ENCODE measurements at places on chromosomes 7 and 10.

GRCh38 chr7:96486681-96487080, 164.8 kb upstream of the SLC25A13 start:
- DNase-seq: no peak

DNA sequence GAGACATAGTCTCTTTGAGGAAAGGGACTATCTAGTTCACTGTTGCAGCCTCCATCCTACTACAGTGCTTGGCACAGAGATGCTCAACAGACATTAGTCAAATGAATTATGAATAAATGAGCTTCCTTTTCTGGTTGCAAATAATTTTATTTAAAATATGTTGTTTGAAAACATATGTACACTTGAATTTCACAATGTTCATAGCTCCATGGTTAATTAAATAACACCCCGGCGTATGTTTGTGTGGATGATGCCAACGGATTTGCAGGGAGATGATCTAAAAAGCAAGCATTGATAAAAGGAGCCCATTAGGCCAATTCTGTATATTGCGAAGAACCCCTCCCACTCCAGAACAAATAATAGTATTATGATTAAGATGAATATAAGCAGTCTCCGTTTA, 47.8 kb upstream of the ORC5 start:
- DNase-seq: no peak

DNA sequence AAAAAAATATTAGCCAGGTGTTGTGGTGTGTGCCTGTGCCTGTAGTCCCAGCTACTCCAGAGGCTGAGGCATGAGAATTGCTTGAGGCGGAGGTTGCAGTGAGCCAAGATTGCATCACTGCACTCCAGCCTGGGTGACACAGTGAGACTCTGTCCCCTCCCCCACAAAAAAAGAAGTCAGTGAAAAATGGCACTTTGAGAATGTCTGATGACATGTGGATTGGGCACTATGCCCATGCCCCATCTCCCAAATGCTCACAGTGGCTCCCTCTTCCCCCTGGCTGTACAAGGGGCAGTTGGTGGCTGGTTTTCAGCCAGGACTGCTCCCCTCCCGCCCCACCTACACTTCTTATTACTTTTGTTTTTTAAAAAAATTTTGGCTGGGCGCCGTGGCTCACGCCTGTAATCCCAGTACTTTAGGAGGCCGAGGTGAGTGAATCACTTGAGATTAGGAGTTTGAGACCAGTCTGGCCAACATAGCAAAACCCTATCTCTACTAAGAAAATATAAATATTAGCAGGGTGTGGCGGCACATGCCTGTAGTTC, 26.1 kb downstream of the IL15RA start:
- no peak for DNase-seq

DNA sequence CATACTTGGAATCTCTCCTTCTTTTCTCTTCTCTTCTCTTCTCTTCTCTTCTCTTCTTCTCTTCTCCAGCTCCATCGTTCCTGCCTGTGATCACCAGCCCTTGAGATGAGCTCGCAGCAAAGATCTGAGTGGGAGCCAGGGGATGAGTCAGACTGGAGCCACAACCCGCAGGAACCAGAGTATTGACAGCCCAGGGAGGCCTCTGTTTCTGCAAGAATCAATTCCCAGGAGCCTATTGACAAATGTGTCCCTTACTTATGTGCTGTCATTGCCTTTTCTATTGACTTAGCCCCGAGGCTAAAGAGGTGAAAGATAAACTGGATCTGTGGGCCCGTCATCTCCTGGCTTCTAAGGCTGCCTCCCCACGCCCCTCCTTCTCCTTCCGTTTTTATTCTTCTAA, 13.1 kb upstream of the HABP2 start:
- DNase-seq: no peak

DNA sequence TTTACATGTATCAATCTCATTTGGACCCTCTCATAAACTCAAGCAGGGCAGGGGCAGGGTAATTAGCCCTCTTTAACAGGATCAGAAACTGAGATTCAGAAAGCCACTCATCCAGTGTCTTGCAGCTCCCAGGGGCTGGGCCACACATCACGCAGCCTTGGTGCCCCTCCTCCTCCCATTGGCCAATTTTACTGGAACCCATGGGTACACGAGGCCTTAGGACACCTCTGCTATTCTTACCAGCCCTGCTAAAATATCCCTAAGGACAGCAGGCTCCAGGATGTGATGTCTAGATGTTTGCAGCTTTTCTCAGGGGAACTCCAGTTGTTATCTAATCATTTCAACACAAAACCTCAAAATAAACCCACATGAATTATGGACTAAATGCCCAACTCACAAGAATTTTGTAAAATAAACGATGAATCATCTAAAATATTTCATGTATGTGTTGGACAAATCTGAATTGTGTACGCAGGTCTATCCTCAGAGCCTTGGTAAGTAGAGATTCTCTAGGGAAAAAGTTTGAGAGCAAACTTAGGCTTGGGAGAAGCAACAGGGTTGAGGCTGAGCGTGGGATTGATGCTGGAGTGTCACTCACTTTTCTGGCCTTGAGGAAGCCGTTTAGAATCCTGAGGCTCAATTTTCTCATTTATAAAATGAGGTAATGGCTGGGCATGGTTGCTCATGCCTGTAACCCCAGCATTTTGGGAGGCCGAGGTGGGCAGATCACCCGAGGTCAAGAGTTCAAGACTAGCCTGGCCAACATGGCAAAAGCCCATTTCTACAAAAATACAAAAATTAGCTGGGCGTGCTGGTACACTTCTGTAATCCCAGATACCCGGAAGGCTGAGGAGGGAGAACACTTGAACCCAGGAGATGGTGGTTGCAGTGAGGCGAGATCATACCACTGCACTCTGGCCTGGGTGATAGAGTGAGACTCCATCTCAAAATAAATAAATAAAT, 69.7 kb upstream of the TNS3 start:
- no peak for DNase-seq

GRCh38 chr7:107973861-107974260, 29.1 kb downstream of the LAMB1 start:
- no peak for DNase-seq

GRCh38 chr10:132973903-132974241, 31.5 kb upstream of the CFAP46 start:
- no peak for DNase-seq

DNA sequence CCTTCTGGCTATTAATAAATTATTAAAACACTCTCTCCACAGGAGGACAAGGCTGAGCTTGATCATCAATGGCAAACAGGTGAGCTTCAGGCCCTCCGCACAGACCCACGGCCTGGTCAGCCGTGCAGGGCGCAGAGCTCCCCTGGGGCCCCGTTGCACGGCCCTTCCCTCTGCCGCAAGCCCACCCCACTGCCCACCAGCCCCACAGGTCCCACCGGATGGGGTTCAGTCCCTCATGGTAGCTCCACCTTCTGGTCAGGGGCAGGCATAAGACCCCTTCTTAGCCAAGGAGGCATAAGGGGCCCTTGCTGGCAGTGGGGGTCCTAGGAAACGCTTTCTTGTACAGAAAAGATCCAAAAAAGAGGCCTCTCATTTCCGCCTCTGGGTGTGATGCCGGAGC, 84.6 kb downstream of the MAD1L1 start:
- DNase-seq: no peak

DNA sequence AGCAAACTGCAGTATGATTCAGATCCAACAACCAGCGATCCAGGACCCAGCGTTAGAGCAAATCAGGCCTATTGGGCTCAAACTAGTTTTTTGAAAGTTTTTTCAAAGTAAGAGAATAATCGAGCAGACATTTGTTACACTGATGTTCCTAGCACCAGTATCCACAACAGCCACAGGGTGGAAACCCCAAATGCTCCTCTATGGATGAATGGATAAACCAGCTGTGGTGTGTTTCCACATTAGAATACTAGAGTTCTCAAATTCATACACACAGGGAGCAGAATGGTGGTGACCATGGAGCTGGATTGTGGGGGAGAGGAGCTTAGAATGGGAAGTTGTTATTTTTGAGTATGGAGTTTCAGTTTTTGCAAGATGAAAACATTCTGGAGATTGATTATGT, 60.7 kb downstream of the PDIA4 start:
- no peak for DNase-seq

GRCh38 chr10:132448248-132448731, 51.3 kb downstream of the PWWP2B start:
- DNase-seq: peak; percentile 30

- DNase-seq: no peak
These were observed 177.1 kb upstream of the PPP1R3A start for GRCh38 chr7:114095885-114096284.

GRCh38 chr10:30931094-30931493, 100.6 kb downstream of the ZNF438 start:
- DNase-seq: no peak

Data from stimulated activated CD8-positive, alpha-beta memory T cell treated with anti-CD3 and anti-CD28 coated beads, Interleukin-7, amount 100 ng/mL, for 4 hours (primary cell).